ENCODE measurements at places on chromosomes 16 and 17. TPM values are rescaled to one million over a fixed set of nuclear protein-coding genes. Genes with fewer than 3 reads are reported as not detected.

The CACNA1H gene
- 32.9 TPM for total RNA-seq

The TMEM106A gene
- total RNA-seq: 0.57 TPM

The IKZF3 gene
- total RNA-seq: 0.94 TPM

The FBXO39 gene
- 0.97 TPM for total RNA-seq

The KRTAP2-2 gene
- total RNA-seq: not detected

The AGRP gene
- not detected for total RNA-seq

The PRCD gene
- total RNA-seq: 7.5 TPM

The MYO1C gene
- 73.6 TPM for total RNA-seq

The CD300LG gene
- total RNA-seq: 6.2 TPM

The CDRT15 gene
- total RNA-seq: not detected

The MVD gene
- 46.4 TPM for total RNA-seq

The COA3 gene
- 63.3 TPM for total RNA-seq

The MYO15A gene
- total RNA-seq: 0.30 TPM

The OSGIN1 gene
- total RNA-seq: 2.8 TPM

The OR3A3 gene
- total RNA-seq: not detected

The PABPN1L gene
- not detected for total RNA-seq

The GRAP gene
- 3.5 TPM for total RNA-seq

The HS3ST3A1 gene
- total RNA-seq: 1.4 TPM

The KRT33B gene
- total RNA-seq: 4.4 TPM

The ASPA gene
- 0.69 TPM for total RNA-seq

The PCGF2 gene
- total RNA-seq: 8.2 TPM

The ABCA6 gene
- total RNA-seq: 17.0 TPM

The KCNAB3 gene
- 0.13 TPM for total RNA-seq

The GNGT2 gene
- not detected for total RNA-seq
